Stimulated activated CD4-positive, alpha-beta T cell treated with anti-CD3 and anti-CD28 coated beads, TNF-alpha, amount 100 ng/mL, for 4 hours (primary cell): ENCODE measurements at places on chromosomes 5 and 9.
A peak's percentile ranks its signal among the peaks of the same experiment; 100 is the strongest.

GRCh38 chr9:123440256-123440655 is 84.3 kb downstream of the CRB2 start:
- no peak for DNase-seq

- no peak for DNase-seq
Measured at GRCh38 chr5:122816756-122817155, 28.7 kb upstream of the SNX24 start.

GRCh38 chr5:67476531-67476930 is 279.9 kb upstream of the CD180 start:
- DNase-seq = no peak

- DNase-seq = no peak
Measured at GRCh38 chr9:116873937-116874914, 187.1 kb downstream of the TRIM32 start.

DNA sequence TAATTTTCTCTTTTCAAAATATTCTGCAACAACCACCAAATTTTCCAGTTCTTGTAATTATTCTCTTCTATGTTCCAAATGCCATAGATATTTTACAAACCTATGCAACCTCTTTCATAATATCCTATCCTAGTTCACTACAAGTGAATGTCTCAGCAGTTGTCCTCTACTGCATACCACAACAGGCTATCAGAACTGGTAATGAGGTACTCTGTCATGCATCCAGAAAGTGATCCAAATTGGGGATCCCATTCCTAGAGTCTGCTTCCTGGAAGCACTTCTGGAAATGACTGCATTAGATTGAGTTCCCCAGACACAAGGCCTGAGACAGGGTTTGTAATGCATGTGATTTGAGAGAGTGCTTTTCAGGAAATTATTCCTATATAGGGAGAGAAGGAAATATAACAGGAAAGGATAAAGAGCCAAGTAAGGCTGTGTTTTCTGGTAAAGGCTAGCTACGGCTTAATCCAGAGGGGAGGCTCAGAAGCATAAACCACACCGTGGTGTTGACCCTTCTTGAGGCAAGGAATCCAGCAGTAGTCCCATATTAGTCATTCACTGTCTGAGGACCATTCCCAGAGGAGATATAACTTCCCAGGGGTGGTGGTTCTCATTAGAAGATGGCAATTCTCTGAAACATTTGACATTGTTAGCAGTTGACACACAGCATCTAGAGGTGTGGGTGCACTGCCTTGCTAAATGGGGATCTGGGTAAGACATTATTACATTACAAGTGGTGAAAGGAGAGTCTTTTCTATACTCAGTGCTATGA is 80.3 kb upstream of the FST start:
- no peak for DNase-seq

DNA sequence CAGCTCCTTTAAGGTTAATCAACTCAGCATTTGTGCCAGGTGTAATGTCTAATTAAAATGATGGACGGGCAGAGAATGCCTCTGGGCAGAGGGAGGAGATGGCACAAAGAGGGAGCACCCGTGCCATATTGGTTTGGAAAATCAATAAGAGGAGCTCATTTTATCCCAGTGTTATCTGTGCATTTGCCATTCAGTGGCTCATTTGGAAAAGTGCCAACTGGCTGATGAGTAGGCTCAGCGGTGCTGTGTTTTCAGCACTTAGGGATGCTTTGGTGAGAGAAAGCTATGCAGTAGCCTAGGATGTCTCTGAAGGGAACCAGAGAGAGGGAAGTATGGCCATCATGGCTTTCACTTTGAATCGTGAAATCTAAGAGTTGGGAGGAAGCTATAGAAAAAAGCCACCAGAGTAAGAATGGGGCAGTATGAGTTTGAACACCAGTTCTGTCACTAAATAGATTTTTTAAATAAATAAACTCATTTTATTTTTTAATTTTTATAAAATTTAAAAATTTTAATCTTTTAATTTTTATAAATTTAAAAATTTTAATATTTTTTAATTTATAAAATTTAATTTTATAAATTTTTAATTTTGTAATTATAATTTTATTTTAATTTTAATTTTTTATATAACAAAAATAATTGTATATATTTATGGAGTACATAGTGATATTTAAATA is 472.8 kb downstream of the BRINP1 start:
- DNase-seq = no peak

- DNase-seq = no peak
Measured at GRCh38 chr9:128144239-128145181, 4.7 kb upstream of the LCN2 start.

- DNase-seq = no peak
Measured at GRCh38 chr5:32909207-32909606, 198.1 kb downstream of the NPR3 start.

- no peak for DNase-seq
Measured at GRCh38 chr9:112033237-112034215, 136.9 kb downstream of the UGCG start.

GRCh38 chr5:88542786-88543185 is 274.1 kb upstream of the TMEM161B start:
- no peak for DNase-seq

- DNase-seq = peak; percentile 43
Measured at GRCh38 chr5:139747583-139748504, 47.8 kb upstream of the PSD2 start.

GRCh38 chr5:72009280-72009679 is 98.0 kb upstream of the MAP1B start:
- no peak for DNase-seq

DNA sequence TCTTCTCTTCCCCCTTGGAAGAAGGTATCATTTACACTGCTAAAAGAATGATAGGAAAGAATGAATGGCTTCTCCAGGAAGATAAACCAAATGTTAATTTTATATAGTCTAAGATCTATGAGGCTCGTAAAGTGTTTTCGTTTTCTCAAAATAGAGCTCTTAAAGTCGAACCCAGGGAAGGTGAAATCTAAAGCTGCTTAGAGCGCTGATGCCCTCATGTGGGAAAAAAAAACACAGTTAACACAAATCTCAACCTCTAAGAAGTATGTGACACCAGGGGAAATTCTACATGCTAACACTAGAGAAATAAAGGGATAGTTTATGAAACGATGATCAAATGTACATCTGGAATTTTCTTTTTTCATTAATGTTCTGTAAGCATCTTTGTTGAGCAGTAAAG is 257.9 kb downstream of the RASEF start:
- DNase-seq = no peak

DNA sequence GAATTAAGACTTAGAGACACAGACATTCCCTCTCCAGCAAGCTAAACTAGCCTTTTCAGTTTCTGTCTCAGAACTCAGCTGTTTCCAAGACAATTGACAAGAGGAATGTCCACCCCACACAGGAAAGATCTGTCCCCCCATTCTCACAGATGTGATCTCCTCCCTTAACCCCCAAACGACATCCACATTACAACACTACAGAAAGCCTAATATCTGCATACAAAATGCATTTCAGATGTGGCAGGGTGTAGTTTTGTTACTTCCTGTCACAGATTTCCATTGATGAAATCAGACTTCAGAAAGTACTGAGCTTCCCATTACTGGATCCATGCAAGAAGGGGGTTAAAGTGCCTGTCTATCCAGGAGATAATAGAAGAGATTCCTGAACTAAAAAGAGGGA is 2.9 kb upstream of the ARSI start:
- DNase-seq = no peak

- DNase-seq = no peak
Measured at GRCh38 chr5:145856285-145856818, 16.5 kb downstream of the GRXCR2 start.

DNA sequence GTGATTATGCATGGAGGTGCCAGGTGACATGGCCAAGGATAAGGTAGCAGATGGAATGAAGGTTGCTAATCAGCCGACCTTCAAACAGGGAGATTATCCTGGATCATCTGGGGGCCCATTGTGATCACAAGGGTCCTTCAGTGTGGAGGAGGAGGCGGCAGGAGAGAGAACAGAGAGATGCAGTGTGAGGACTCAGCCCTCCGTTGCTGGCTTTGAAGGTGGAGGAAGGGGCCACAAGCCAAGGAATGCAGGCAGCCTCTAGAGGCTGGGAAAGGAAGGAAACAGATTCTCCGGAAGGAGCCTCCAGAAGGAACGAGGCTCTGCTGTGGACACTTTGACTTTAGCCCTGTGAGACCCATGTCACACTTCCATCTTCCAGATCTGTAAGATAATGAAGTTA is 27.4 kb upstream of the EEIG1 start:
- DNase-seq = no peak

GRCh38 chr5:131150408-131150807 is 14.6 kb downstream of the HINT1 start:
- DNase-seq = no peak

DNA sequence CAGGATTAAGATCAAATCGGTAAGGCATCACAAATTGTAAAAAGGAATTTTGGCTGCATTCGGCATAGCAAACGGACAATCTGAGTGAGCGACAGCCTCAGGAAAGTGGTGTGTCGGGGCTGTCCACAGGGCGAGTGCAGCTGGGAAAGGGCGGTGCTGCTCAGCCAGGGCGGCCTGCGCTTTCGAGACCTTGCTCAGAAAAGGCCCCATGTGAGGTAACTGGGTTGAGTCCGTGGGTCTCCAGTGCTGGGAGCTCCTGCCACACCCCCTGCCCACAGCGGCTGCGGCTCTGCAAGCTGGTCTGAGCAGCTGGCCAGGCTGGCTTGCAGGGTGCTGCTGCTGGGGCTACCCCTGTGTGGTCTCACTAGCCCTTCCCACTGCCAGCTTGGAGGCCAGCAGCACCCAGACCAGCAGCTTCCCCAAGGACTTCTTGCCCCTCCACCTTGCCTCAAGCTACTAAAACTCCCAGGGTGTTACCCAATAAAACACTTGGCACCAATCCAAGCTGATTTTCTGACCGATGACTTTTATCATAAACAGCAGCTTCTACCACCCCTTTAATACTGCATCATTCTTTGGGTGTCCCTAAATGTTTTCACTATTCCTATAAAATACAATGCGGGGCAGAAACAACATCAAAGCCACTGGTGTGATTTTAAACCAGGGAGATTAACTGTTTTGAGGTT is 6.2 kb downstream of the SURF2 start:
- no peak for DNase-seq

DNA sequence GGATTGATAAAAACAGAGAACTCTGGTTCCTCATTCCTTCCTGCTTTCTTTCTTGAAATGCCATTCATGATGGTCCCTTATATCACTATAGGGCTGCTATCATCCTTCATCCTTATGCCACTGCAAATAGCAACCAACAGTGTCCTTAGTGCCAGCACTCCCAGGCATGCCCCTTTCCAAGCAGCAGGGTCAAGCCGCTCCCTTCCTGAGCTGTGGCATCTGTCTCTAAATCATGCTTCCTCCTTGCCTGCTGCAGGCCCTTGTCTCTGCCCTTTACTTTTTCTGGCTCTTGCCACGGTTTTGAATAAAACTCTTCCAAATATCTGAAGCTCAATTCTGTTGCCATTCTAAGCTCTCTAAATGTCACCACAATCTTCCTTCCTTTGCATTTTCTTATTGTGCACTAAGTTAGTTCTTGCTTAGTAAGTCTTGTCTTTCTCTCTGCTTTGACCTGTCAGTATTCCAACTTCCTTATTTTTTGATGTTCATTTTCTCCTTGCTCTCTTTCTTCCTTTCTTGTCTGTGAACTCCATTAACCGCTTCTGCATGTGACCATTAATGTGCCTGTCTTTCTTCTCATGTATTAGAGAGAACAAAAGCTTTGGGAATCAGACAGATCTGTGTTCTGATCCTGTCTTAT is 19.9 kb downstream of the TLR4 start:
- no peak for DNase-seq

DNA sequence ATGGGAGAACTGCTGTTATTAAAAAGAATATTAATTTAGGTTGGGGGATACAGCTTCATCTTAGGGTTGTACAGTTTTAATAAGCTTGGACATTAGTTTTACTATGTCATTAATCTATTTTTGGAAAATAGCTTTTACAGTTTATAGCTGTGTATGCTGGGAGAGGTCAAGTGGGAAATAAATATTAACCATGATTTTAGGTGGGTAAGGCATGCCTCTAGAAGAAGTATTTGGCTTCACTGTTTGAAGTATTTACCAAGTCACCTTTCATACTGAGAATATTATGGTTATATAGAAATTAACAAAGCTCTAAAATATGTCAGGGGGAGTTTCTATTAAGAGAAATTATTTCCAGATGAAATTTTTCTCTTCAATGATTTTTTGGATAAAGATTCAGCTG is 5.2 kb downstream of the C5orf22 start:
- DNase-seq = no peak

GRCh38 chr9:82604947-82605656 is 457.8 kb downstream of the RASEF start:
- no peak for DNase-seq

DNA sequence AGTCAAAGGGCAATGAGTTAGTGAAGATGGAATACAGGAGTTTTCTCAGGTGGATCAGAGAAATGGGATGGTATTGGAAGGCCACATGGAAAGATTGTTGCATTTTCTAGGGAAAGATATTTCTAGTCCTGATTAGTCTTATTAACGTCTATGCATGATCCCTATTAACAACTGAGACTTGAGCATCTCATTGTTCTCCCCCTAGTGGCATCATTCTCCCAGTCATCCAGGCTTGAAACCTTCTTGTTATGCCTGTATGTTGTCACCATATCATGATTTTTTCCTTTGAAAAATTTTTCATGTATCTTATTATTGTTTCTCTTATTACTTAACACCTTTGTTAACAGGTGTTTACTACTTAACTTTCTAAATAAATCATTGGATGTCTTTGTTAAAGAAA is 34.4 kb downstream of the KIF2A start:
- DNase-seq = no peak

DNA sequence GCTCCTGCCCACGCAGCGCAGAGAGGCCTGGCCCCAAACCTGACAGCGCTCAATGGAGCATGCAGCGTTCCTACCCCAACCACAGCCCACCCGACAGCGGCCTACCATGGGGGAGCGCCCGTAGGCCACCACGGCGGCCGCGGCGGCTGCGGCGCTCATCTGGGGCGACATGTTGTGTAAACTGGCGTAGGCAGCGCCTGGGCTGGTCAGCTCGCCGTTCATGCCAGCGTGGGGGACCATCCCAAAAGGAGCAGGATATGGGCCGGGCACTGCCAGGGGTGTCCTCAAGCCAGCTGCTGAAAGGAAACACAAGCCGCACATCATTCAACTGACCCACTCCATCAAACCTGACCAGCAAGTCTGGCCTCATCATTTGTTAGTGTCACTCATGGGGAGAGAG is 77.7 kb downstream of the TLE1 start:
- no peak for DNase-seq

- DNase-seq = no peak
Measured at GRCh38 chr9:136007934-136008692, 46.9 kb upstream of the UBAC1 start.

DNA sequence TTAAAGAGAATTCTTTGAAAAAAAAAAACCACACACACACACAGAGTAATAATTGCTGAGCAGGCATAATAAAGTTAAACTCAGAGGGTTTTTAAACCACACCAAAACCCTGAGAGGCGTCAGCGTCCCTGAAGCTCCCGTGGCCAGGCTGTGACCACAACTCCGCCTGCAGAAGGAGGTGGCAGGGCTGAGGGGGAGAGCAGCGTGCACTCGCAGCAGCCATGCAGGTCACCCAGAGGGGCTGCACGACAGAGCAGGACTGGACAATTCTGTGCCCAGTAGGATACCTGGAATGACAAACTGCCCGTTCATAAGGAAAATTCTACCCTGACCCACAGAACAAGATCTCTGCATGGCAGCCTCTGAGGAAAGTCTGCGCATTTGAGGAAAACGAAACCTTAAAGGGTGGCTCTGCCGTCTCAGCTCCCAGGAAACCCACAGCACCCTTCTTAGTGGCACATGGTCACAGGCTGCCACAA is 44.0 kb downstream of the ROR2 start:
- DNase-seq = peak; percentile 4
